Activated CD4-positive, CD25-positive, alpha-beta regulatory T cell (primary cell): ENCODE measurements at places on chromosomes 2 and 18.
A peak's percentile ranks its signal among the peaks of the same experiment; 100 is the strongest.

DNA sequence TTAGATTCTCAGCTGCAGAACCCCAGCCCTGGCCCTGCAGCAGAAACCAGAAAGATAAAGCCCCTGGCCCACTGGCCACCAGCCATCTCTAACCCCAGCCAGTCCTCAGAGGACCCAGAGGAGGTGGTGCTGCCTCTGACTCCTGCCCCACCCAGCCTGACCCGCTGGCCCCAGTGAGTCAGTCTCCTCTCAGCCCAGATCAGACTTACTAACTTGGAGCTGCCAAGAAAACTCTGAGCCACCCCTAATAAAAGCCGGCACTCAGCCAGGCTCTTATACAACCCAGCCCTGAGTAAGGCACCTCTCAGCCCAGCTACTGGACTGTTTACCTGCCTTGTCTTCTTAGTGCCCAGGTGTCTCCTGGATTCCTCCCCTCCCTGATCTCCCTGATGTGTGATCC, 2.0 kb downstream of the SLC14A2 start:
- DNase-seq = no peak

DNA sequence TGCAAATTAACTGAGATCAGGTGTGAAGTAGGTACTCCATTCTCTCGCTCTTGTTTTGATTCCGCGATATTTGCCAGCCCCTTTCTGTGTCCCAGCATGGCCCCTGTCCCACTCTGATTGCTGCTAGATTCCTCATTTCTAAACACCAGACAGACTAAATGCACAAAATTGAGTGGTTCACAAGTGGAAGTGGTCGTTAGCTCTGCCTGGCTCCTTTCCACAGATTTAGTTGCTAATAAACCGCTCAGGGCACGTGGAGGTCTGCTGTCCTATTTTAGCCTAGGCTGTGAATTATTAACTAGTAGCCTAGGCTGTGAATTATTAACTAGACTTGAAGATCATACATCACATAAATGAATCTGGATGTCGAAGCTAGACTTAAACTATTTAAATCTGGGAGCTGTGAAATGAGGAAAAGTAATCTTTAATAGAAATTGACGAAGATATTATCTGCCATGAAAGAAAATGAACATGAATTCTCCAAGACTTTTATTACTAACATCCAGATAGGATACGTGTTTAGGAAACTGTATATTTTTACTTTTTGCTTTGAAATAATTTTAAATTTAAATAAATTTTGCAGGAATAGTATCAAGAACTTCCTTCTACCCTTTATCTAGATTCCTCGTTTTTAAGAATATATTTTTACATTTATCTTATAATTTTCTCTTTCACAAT, 3.7 kb downstream of the IL1RL2 start:
- DNase-seq = no peak

DNA sequence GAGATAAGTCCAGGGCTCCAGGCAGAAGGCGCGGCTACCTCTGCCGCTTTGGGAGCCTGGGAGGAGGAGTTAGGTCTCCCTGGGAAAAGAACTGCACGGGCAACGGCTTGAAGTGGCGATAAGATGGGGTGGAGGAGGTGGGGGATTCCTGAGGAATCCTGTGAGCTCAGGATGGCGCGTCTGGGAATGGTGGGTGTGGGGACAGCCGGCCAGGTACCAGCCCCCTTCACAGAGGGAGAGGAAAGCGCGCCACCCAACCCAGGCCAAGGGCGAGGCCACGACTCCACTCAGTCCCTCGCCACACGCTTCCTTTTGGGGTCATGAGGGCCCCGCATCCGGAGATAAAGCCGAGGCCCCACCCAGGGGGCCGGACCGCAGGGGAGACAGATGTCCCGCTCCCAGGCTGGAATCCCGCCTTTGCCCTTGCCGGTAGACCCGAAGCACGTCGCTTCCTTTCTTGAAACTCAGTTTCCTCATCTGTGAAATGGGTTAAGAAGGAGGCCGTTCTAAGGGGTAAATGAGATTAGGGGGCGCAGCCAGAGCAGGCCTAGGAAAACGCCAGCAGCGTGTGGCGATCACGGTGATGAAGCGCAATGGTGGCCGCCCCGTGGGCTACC, 1.7 kb upstream of the CTDSP1 start:
- DNase-seq = peak; percentile 25

GRCh38 chr2:154794406-154794805, 95.9 kb downstream of the KCNJ3 start:
- DNase-seq = no peak

- DNase-seq = no peak
Measured at GRCh38 chr2:120331903-120332302, 14.0 kb upstream of the INHBB start.

DNA sequence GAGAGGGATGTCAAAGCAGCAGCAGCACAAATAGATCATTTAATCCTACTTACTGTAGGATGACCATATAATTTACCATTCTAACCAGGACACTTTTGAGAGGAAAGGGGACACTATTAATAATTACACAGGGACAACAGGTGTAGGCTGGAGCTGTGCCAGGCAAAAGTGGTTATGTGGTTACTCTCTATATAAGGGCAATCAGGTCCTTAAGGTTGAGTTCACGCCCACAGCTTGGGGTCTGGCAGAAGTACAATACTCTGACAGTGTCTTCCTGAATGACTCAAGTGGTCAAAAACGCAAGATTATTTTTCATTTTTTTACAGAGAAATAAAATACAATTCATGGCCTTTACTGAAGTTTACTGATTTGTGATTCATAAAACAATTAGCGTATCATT, 2.8 kb downstream of the PREPL start:
- no peak for DNase-seq

GRCh38 chr2:15201009-15201408, 360.1 kb downstream of the NBAS start:
- DNase-seq = no peak

- DNase-seq = no peak
Measured at GRCh38 chr2:196220671-196221070, 49.3 kb upstream of the STK17B start.

DNA sequence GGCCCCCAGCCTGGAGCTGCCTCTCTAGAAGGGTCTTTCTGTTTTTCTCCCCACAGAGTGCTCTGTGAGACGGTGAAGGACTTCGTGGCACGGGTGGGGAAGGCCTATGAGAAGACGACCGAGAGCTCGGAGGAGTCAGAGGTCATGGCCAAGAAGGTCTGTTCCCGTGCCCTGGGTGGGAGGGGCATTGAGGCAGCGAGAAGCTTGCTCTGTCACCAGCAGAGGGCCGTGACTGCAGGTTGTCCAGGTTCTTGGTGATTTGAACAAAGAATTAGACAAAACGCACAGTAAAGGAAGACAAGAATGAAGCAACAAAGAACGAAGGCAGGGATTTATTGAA, 93.9 kb downstream of the DGKD start:
- no peak for DNase-seq

- DNase-seq = no peak
Measured at GRCh38 chr2:123521854-123522253, 503.2 kb upstream of the CNTNAP5 start.

DNA sequence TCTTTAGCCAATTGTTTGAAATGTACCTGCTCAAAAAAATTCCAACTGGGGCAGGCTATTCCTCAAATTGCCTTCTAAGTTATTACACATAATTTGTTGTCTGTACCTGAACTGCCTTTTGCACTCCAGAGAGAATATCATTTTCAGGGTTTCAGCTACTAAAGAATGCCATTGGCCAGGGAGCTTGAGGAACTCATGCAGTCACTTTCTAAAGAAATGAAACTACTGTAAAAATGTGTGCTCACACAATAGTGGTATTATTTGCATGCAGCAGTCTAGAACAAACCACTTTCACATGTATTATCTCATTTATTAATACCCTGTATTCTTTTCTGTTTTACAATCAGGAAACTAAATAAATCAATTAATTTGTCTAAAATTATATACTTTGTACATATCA, 152.2 kb downstream of the PID1 start:
- no peak for DNase-seq

DNA sequence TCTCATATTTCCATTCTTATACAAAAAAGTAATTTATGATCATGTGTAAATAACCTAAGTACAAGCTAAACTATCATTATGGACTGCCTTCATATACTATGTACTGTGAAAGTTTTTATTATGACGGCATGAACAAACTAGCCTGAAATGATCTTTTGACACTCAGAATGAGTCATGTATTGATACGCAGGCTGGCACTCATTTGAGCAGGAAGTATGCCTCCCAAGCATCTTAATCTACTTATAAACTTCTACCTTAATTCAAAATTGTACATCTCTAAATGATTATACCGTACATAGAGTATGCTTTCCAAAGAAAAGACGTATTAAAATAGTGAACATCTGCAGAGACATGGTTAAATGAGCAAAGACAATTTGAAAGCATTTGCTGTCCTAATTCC, 207.1 kb upstream of the SPOPL start:
- no peak for DNase-seq

- DNase-seq = no peak
Measured at GRCh38 chr2:68404164-68404563, 39.1 kb downstream of the PLEK start.

DNA sequence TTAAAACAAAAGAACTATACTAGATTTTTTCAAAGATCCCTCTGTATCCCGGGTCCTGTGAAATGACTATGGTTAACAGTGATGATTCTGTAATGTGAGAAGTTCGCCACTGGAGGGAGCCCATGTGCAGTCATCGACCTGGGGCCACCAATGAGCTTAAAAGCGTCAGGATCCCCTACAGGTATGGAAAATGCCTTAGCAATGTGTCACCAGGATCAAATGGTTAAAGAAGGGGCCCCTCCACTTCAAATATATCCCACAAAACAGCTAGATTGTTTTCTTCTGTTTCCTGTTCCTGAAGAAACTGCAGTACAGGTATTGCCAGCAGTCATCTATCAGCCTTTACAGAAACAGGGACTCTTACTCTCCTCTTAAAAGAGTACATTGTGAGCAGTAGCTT, 15.3 kb downstream of the CHRNA1 start:
- peak; percentile 21 for DNase-seq

DNA sequence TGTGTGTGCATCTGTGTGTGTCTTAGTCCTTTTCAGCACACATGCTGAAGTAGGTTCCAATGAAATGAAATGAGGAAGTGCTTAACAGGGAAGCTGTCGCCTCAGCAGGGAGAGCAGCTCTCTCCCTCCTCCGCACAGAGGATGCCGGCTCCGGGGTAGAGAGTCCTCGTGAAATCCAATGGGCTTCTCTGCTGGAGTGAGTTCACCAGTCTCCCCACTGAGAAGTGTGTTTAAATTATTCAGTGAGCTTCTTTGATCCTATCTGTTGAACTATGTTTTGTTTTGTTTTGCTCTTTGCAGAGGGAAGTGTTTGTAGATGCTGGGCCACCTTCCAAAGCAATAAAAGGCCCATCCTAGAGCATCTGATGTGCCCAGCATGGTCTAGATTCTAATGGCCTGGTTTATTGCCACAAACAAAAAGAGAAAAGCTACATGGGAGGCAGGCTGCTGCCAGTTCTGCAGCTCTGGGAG, 6.7 kb downstream of the PPP1R7 start:
- no peak for DNase-seq

- no peak for DNase-seq
Measured at GRCh38 chr2:167783261-167784083, 463.9 kb downstream of the STK39 start.

DNA sequence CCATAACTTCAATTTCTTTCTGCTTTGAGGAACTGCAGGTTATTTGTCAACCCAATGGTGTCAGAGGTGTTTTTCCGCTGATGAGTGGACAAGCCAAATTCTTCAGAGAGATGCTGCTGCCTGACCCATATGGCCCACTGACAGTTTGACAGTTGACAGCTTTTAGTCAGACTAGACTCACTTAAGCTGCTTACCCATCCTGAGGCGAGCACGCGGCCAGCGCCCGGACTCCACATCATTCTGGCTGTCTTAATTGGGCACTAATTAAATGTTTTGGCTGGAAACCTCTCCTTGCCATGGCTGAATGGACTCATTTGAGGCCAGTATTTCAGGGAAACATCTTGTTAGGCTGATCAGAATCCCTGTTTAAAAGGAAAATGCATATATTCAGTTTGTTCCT, 316.1 kb upstream of the FANCL start:
- no peak for DNase-seq

DNA sequence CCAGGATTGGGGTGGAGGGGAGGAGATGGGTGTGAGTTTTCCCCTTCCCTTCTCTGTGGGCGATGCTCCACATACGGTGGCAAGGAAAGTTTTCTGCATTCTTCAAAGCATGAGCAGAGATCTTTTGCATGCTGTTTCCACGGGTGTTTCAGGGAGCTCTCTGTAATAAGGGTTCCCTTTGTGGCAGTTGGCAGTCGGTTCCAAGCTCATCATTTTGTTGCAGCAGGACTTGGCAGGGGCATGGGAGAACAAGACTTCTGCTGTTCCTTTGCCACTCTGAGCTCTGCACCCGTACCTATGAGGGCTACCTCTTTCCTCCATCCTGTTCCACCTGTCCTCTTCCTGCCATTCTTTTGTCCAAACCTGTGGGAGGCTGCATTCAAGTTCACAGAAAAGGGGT, 71.3 kb upstream of the SPRED2 start:
- no peak for DNase-seq

- no peak for DNase-seq
Measured at GRCh38 chr2:42659609-42660008, 91.2 kb downstream of the MTA3 start.

DNA sequence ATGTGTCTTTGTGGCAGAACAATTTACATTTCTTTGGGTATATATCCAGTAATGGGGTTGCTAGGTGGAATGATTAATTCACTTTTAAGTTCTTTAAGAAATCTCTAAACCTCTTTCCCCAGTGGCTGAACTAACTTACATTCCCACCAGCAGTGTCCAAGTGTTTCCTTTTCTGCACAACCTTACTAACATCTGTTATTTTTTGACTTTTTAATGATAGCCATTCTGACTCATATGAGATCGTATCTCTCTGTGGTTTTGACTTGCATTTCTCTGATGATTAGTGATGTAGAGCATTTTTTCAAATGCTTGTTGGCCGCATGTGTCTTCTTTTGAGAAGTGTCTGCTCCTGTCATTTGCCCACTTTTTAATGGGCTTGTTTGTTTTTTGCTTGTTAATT, 43.1 kb upstream of the PTH2R start:
- DNase-seq = no peak

DNA sequence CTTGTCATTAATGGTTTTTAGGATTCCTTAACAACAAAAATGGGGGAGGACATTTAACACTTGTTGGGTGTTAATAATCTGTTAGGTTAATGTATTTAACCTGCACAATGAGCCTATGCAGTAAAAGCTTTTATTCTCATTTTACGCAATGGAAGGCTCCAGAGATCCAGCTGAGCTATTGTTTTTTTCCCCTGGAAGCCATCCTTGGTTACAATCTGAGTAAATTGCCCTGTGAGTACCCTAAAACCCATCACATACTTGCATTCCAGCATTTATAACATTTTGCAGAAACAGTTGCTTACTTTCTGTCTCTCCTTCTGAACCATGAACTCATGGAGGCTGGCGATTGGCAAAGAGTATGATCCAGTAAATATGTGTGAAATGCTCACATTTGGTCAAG, 30.2 kb upstream of the DOCK10 start:
- no peak for DNase-seq

- no peak for DNase-seq
Measured at GRCh38 chr2:236558993-236559978, 10.3 kb upstream of the ACKR3 start.

DNA sequence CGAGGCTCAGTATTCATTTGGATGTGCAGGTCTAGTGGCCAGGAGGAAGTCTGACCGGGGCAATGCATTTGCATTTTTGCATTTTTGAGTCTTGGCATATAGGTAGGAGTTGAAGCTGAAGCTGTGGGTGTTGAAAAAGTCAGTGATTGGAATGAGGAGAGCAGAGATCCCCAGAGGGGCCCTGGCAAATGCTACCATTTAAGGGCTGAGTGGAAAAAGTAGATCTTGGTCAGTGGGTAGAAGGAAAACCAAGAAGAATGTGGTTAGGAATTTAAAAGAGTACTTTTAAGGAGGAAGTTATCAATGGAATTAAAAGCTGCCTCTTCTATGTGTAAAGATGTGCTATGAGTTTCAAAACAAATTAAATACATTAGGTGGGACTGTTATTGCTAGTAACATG, 143.0 kb downstream of the ZEB2 start:
- DNase-seq = no peak
